ENCODE measurements at places on chromosomes 2 and 18. TPM values are rescaled to one million over a fixed set of nuclear protein-coding genes. Genes with fewer than 3 reads are reported as not detected.

GPR39 gene
- total RNA-seq = 9.8 TPM

NT5DC4 gene
- not detected for total RNA-seq

HAAO gene
- total RNA-seq = not detected

DSG2 gene
- 70.5 TPM for total RNA-seq

INPP5D gene
- 0.49 TPM for total RNA-seq

FSHR gene
- total RNA-seq = not detected

APCDD1 gene
- total RNA-seq = not detected

ALPP gene
- 0.35 TPM for total RNA-seq

CD207 gene
- not detected for total RNA-seq

MBP gene
- total RNA-seq = 23.8 TPM

KYNU gene
- total RNA-seq = 380 TPM

Measured in A549 treated with CpdA at 1 μM for 4 hours (cell line).